ENCODE measurements at places on chromosomes 6 and 20.

- no peak for DNase-seq
Measured at GRCh38 chr20:43529051-43529450, 21.6 kb downstream of the L3MBTL1 start.

- DNase-seq: peak; percentile 41
Measured at GRCh38 chr20:36984257-36984638, 32.7 kb upstream of the SAMHD1 start.

GRCh38 chr20:55755411-55755810 lies 249.9 kb downstream of the CBLN4 start:
- DNase-seq: no peak

- no peak for DNase-seq
Measured at GRCh38 chr20:48523191-48523995, 304.4 kb downstream of the PREX1 start.
